Natural killer cell (primary cell): ENCODE measurements at places on chromosomes 12 and 14. TPM values are rescaled to one million over a fixed set of nuclear protein-coding genes. Genes with fewer than 3 reads are reported as not detected.

DNA sequence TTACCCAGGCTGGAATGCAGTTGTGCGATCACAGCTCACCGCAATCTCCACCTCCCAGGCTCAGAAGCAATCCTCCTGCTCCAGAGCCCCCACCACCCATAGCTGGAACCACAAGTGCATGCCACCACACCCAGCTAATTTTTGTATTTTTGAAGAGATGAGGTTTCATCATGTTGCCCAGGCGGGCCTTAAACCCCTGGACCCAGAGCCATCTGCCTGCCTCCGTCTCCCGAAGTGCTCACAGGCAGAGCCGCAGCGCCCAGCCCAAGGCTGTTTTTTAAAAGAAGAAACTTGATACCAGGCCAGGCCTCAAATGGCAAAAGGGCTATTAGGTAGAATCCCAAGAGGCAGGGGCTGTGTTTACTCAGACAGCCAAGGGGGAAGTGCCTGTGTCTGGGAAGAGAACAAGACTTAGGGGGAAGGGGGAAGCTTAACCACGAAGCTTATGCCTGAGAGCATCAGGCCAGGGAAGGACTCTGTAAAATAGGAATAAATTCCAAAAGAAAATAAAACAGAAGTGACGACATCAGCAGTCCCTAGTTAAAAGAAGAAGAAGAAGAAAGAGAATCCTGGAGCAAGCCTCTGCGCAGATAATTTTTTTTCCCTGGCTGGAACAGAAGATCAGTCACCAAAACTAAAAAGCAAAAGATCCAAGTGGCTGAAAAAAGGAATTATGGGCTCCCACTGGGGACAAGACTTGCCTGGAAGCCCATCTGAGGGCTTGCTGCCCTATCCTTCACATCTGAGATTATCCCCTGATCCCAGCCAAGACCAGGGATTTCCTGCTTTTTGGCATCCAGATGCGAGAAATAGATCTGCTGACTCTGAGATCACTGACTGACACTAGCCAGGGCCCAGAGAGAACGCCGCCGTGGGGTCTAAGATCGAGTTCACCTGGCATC is 170.5 kb downstream of the NDUFA12 start:
- no peak for DNase-seq

- no peak for DNase-seq
Observed at GRCh38 chr14:72146241-72146640, 214.0 kb downstream of the RGS6 start.

GRCh38 chr12:69497308-69498026 is 27.3 kb downstream of the FRS2 start:
- DNase-seq: no peak

- no peak for DNase-seq
Observed at GRCh38 chr12:42217656-42218055, 20.4 kb downstream of the YAF2 start.

DNA sequence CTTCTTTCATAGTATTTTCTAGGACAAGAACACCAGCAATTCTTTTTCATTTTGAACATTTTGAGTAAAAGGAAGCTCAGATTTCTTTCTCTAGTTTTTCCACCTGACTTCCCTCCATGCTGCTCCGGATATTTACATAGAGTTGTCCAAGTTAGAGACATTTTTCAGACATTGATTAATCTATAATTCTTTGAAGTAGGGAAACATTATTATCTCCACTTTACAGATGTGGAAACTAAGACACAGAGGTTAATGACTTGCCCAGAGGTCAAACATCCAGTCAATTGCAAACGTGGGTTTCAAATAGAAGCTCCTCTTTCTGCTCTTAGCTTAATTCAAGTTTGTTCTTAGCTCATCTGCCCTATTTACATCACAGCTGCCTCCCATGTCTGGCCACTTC is 138.3 kb downstream of the EGLN3 start:
- no peak for DNase-seq

- DNase-seq: no peak
Observed at GRCh38 chr12:46362895-46363581, 9.5 kb downstream of the SLC38A2 start.

The GALNT16 gene
- total RNA-seq: not detected

The CCDC197 gene
- not detected for total RNA-seq

The AVPR1A gene
- total RNA-seq: 0.10 TPM

The AMN1 gene
- total RNA-seq: 4.6 TPM

The SLC10A1 gene
- not detected for total RNA-seq
